ENCODE measurements at places on chromosomes 11 and 22.
A peak's percentile ranks its signal among the peaks of the same experiment; 100 is the strongest.

DNA sequence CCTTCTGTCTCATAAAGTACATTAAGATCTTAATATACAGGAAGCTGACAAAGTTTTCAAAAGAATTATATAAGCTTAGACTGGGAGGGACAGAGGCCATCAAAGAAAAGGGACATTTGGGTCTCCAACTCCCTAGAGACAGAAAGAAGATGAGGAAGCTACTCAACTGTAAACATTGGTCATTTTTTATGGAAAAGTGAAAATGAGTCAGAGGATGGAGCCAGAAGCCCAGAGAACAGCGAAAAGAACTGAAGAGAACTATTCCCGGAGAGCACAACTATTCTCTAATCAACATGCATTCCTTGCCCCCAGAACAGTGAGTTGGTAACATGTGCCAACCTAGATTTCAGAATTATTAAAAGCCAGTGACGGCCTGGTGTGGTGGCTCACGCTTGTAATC, 779.3 kb downstream of the DLG2 start:
- no peak for DNase-seq

DNA sequence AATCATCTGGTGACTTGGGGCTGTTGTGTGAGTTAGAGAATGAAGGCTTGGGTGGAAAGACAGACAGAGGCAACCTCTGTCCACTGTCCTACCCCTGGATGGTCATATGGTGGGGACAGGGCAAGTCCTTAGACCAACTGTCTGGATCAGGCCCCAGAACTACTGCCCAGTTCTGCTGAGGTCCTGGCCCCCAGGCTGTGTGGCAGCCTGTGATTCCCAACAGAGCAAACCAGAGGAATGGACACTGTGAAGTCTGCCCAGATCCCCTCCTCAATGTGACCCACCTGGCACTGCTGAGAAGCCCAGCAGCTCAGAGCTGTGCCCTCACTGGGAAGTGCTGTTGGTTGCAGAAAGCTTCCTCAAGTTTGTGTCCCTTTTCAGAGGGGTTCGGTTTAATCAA, 69.0 kb downstream of the GGTLC2 start:
- DNase-seq = no peak

- DNase-seq = no peak
These were observed 228.5 kb upstream of the B3GAT1 start for GRCh38 chr11:134640536-134640935.

DNA sequence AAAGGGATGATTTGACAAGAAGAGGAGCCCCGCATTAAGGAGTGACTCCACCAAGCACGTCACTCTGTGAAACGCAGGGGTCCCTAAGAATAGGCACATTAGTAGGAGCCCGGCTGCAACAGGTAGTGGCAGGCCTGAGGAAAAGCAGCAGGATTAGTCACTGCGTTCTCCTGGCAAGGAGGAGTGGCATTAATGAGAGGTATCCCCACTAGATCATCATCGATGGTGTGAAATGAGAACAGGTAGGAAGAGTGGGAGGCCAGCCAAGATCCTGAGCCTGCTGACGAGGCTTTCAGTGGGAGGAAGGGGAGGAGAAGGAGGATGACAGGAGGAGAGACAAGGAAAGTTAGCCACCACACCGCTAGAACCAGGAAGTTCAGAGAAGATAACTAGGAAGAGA, 38.6 kb downstream of the NRXN2 start:
- DNase-seq = no peak

- peak; percentile 63 for DNase-seq
These were observed 2.0 kb downstream of the PARVG start for GRCh38 chr22:44182588-44183286.

GRCh38 chr11:10490032-10490397, 35.0 kb downstream of the AMPD3 start:
- no peak for DNase-seq

GRCh38 chr22:24106385-24107381, 74.6 kb upstream of the SUSD2 start:
- DNase-seq = peak; percentile 50

GRCh38 chr11:108587109-108587508, 6.5 kb downstream of the EXPH5 start:
- DNase-seq = no peak

- DNase-seq = no peak
These were observed 1318.3 kb upstream of the RAG2 start for GRCh38 chr11:37916331-37916730.

GRCh38 chr22:36461665-36462649, 19.5 kb downstream of the TXN2 start:
- DNase-seq = no peak

- no peak for DNase-seq
These were observed 2.8 kb upstream of the USP2 start for GRCh38 chr11:119384332-119384731.

- DNase-seq = no peak
These were observed 1.5 kb downstream of the SLC43A1 start for GRCh38 chr11:57513911-57514537.

DNA sequence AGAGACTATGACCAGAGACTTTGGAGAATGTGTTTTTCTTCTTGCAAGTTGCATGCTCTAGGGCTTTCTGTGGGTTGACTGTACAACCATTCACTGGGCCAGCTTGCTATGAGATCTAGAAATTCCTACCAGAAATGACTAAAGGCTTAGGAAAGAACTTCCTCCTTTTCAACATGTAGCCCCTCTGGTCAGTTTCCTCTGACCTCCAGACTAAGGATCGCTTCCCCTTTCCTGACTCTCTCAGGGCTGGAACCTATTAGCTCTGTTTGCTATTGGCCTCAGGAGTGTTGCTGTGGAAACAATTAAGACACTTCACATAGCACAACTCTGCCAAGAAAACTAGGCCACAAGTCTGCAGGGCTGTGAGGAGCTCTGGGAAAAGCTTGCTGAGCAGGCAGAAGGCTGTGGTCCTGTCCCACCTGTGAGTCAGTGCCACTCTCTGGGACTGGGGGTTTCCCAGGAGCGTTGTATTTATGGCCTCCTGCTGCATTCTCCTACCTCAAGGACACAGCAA, 10.7 kb downstream of the CRY2 start:
- DNase-seq = no peak

GRCh38 chr11:29272019-29272654, 744.7 kb downstream of the KCNA4 start:
- no peak for DNase-seq

DNA sequence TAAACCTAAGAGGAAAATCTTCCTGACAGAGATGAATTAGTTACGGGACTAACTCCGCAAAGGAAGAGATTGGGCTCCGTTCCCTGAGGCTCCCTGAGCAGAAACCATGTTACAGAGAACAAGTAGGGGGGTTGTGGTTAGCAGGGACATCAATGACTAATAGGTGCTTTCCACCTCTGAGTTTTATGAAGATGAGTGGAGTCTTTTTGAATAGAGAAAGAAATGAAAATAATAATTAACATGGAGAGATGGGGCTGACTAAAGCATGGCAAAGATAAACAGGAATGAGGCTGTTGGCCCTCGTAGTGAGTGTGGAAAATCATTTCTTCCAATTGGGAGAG, 47.5 kb upstream of the PICALM start:
- DNase-seq = peak; percentile 51

- no peak for DNase-seq
These were observed 170.9 kb downstream of the SPON1 start for GRCh38 chr11:14133381-14133780.

GRCh38 chr22:39501644-39502108, 414 bp upstream of the MIEF1 start:
- DNase-seq = no peak

DNA sequence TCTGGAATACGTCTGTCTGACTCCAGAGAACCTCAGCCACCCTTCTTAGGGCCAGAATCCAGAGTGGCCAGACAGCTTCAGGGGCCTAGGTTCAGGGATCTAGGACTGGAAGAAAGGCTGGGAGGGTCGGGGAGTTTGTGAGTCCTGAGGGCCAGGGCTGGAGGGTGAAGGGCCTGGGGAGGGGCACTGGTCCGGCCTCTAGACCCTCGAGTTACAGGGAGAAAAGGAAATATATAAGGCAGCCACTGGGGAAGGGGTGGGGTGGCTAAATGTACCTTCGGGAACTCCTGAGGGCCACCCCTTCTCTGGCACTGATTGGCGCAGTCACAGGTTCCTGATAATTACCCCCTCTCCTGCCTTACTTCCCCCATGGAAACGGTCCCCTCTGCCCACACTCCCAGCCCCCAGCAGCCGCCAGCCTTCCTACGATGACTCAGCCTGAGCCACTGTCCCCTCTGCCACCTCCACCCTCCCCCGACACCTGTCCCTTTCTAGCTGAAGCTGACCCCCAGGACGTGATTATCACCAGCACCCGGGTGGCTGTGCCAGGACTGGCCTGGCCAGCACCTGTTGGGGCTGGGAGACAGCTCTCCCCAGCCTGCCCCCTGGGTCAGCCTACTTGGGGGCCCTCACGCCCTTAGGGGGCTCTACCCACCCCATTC, 26.4 kb downstream of the MB start:
- no peak for DNase-seq

- no peak for DNase-seq
These were observed 80.9 kb upstream of the PICALM start for GRCh38 chr11:86149792-86150191.

- no peak for DNase-seq
These were observed 9.8 kb upstream of the ALX4 start for GRCh38 chr11:44319552-44320288.

DNA sequence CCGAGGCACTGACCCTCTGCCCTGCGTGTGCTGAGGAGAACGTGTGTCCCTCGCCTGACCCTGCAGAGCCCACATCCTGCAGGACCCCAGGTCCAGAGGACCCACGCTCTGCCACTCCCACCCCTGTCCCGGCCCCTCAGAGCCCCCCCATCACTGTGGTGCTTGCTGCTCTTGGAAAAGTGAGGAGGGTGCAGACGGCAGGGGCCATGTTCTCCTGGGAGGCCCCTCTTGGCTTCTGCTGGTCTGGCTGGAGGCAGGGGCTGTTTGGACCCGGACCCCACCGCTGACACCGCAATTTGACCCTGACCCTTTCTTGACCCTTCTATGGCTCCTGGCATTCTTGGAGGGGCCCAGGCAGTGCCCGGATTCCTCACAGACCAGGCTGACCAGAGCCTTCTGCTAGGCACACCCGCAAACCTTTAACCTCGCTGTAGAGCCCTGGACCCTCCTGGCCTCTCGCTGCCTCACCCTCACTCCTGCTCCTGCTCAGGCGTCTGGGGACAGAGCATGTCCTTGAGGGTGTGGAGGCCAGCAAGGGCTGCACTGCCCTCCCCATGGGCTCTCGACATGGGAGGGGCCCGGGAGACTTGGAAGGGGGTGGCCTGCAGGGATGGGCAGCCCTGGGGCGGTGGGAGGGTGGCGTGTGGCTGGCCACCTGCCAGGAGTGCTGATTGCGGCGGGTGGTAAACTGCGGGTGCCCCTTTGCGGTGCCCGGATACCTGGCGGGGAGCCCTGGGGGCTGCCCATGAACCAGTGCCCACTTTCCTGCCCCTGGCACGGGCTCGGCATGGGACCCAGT, 37.0 kb upstream of the MUC5AC start:
- no peak for DNase-seq
